ENCODE measurements at places on chromosomes 4 and X.

DNA sequence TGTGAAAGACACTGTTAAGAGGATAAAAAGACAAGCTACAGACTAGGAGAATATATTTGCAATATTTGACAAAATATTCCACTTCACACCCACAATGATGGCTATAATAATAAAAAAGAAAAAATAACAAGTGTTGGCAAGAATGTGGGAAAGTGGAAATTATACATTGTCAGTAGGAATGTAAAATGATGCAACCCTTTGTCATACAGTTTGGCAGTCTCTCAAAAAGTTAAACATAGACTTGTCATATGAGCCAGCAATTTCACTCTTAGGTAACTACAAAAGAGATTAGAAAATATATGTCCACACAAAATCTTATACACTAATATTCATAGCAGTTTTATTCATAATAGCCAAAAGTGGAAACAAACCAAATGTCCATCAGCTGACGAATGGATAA is 5.2 kb upstream of the RADX start:
- DNase-seq: no peak

- no peak for DNase-seq
Observed at GRCh38 chrX:9271789-9272525, 192.9 kb upstream of the TBL1X start.

DNA sequence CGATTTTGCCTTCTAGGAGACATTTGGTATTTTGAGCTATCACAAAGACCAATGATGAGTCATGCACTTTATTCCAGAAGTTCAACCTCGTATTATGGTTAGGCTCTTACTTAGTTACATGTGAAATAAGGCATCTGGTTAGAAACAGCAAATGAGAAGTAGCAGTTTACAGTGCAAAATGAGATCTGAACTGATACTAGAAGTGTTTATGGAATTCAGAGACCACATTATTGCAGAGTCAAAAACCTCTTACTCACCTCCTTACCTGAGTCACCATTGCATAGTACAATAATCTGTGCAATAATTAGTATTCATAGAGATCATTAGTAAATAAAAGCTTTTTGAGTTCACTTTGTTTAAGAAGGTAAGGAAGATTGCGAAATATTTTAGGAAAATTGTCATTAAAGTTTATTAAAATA is 38.7 kb downstream of the SEC24B start:
- no peak for DNase-seq

DNA sequence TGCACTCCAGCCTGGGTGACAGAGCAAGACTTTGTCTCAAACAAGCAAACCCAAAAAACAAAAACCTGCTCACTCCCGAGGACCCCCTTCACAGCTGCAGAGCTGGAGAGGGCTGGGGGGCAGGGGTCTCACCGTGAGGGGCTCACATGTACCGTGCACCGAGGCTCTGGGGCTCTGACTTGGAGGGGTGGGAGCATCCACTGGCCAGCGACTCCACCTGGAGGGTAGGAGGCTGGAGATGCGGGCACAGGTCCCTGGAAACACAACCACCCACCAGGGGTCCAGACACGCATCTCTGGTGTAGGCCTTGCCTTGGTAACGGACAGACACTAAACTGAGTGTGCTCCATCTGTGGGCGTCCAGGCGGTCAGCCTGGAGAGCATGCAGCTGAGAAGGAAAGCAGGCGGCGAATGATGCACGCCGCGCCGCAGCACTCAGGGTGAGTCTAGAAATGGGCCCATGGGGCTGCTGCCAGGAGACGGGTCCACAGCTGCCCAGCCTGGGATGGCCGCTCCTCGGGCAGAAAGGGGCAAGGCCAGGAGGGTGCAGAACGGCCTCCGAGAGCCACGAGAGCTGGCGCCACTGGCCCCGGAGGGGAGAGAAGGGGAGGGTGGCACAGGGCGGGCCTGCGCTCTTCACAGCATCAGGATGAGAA is 26.1 kb downstream of the PPP2R3B start:
- no peak for DNase-seq
